ENCODE measurements at places on chromosomes 2 and 18.

DNA sequence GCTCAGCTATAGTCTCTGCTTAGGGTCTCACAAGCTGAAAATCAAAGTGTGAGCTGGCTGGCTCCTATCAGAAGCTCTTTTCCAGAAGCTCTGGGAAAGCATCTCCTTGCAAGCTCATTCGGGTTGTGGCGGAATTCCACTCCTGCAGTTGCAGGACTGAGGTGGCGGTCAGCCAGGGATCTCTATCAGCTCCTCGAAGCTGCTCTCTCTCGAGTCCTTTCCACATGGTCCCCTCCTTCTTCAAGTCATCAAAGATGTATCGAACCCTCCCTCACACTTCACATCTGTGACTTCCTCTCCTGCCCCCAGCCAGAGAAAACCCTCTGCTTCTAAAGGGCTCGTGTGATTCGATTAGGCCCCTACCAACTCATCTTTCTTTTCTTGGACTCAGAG lies 141.7 kb downstream of the ZFP36L2 start:
- DNase-seq, result no peak

- DNase-seq, result no peak
Measured at GRCh38 chr2:200356857-200357384, 50.4 kb downstream of the SPATS2L start.

GRCh38 chr2:230872968-230873660 lies 8.4 kb downstream of the ITM2C start:
- no peak for DNase-seq

GRCh38 chr2:85288244-85288725 lies 39.5 kb downstream of the TGOLN2 start:
- DNase-seq, result peak; percentile 45

DNA sequence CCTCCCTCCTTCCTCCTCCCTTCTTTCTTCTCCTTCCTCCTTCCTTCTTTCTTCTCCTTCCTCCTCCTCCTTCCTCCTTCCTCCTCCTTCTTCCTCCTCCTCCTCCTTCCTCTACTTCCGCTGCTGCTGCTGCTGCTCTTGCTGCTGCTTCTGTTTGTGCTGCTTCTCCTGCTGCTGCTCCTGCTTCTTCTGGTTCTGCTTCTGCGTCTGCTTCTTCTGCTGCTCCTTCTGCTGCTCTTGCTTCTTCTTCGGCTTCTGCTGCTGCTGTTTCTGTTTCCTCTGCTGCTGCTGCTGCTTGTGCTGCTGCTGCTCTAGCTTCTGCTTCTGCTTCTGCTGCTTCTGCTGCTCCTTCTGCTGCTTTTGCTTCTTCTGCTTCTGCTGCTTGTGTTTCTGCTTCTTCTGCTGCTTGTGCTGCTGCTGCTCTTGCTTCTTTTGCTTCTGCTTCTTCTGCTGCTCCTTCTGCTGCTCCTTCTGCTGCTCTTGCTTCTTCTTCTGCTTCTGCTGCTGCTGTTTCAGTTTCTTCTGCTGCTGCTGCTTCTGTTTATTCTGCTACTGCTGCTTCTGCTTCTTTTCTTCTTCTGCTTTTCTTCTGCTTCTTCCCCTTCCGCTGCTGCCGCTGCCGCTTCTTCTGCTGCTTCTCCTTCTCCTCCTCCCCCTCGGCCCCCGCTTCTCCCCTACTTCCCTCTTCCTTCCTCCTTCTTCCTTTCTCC lies 8.6 kb downstream of the SNRNP27 start:
- DNase-seq, result no peak

- DNase-seq, result no peak
Measured at GRCh38 chr2:101400506-101401325, 13.4 kb upstream of the CREG2 start.

DNA sequence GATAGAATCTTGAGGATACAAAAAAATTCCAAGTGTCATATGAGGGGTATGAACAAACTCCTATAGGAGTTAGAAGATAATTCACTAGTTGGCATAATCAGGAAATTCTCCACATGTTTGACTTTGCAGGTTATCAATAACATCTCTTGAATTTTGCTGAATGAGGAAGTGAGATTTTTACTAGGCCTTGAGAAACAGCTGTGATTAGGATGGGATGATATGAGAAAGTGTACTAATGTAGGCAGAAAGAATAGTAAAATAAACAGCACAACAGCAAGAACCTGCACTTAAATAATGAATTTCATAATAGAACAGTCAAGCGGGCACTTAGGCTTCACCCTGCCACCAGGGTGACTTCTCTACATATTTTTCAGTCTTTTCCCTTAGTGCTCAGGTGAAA lies 570.8 kb upstream of the CRIM1 start:
- no peak for DNase-seq

DNA sequence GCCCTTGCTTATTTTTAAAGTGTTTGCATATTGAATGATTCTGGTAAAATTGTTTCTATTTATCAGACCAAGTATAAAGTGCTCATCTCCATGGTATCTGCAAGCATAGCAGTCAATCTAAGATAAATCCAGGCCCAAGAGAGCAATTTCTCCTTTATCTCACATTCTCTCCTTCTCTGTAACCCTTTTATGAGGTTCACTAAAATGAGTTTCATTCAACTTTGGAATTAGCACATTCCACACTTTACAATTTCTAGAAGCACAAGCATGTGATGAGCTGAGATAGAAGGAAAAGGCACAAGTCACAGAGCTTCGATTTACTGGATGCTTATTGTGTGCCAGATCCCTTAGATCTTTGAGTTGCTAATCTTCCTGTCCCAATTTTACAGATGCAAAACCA lies 97.3 kb downstream of the CNTNAP5 start:
- DNase-seq, result no peak

DNA sequence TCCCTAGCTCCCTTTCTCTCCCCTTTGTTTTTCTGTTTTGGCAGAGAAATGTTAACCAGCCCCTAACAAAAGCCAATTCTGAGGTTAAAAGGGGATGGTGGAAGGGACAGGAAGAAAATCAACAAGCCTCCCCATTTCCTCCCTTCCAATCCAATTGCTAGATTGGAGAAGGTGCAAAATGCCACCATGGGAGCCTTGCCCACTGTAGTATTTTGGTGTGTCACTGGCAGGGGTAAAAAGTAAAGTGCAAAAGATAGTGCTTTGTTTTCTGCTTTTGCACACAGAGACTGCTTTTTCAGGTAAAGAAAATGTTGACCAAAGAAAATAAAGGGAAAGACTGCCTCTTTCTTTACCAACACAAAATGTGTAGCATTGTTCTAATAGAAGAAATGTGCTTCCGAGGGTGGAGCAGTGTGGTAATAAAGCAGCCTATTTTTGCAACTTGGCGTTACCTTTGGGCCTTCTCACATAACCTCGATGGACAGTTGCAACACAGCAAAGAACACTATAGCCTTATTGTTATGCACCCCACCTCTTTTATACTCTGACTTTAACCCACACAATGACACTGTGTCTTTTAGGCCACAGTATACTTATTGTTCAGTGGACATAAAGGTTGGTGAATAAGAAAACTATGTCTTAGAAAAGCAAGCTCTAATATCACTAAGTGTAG lies 861.8 kb downstream of the BCL11A start:
- DNase-seq, result no peak

DNA sequence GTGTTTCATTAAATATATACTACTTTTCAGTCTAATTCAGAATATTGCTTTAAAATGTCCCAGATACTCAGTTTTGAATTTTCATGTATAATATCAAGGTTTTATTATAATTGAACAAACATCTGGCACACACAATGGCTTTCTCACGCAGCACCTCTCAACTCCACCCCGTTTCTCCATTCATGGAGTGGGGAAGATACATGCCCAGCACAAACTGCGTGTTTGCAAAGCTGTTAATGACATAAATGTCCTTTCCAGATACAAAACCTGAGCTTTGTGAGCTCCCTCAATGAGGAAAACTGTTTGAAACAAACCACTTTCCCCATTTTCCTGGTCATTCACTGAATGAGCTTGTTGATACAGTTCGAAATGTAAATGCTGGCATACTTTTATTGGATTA lies 150.3 kb upstream of the RASGRP3 start:
- no peak for DNase-seq

DNA sequence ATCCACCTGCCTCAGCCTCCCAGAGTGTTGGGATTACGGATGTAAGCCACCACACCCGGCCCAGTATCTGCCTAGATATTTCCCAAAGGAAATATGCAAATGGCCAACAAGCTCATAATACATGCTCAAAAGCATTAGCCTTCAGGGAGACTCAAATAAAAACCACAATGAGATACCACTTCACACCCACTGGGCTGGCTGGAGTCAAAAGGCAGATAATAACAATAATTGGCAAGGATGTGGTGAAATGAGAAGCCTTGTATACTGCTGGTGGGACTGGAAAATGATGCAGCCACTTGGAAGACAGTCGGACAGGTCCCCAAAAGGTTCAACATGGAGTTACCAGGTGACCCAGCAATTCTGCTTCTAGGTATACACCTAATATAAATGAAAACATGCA lies 20.5 kb upstream of the ZNF516 start:
- DNase-seq, result no peak

- peak; percentile 77 for DNase-seq
Measured at GRCh38 chr2:196170213-196170605, 1.2 kb downstream of the STK17B start.

DNA sequence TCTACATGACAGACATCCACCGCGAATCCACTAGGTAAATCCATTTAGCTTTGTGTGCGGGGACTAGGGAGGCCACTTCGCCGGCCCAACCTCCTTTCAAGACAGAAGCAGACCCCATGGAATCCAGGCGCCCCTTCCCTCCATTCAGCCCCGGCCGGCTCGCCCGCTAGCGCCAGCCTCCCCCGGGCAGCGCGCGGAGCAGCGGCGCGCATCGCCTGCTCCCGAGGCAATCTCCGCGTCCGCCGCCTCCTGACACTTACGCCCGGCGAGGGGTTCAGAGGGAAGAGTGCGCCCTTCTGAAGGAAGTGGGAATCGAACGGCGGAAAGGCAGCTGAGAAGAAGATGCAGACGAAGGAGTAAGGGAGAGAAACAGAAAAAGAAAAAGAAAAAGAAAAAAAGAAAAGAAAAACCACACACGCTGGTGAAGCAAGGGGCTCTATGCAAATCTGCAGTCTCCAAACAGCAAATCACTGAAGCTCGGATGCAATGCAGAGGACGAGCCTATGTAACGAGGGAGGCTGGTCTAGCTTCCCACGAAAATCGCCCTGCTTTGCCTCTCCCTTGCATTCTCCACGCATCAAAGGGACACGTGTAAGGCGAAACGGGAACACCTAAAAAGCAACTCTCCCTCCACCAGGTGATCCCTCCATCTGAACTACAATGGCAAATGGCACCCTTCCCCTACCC lies 684.4 kb downstream of the NRXN1 start:
- no peak for DNase-seq

DNA sequence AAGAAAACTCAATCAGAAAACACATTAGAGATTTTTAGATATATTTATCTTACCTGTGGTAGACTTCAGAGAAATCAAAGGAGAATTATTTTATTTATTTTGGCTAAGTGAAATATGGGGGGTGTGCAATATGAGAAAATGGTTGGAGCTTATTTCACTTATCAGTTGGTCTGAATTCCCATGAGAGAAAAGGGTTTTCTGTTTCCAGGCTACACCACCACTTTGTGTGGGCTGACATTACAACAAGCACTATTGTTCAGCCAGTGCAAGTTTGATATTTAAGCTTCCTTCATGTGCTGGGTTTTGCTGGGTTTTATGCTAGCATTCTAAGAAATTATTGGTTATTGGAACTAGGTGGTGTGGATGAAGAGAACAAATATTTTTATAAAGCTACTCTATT lies 33.5 kb downstream of the RMND5A start:
- no peak for DNase-seq

- DNase-seq, result no peak
Measured at GRCh38 chr18:24027156-24027827, 12.7 kb downstream of the TTC39C start.

DNA sequence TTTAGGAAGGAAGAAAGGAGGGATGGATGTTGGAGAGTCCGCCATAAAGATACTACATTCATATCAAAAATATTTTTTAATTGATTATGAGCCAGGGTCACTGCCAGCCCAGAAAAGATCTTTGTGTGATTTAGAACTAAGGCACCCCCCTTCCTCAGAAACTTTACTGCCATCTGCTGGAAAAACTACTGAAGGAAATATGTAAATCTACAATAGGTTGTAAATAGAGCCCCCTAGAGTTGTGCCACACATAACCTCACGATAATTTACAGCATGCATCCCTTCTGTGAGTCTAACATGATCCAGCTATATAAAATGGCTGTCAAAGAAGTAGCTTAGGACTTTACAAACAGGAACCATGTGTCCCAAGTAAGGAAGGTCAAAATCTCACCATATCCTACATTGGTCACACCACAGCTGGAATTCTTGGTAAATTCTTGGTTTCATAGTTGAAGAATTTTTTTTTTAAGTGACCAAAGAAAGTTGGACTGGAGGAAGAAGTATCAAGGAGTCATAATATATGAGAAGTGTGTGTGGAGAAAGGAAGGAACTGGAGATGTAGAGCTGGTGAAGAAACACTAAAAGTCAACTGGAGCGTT lies 152.5 kb downstream of the CYP26B1 start:
- DNase-seq, result peak; percentile 48

GRCh38 chr2:137005210-137005609 lies 239.9 kb downstream of the THSD7B start:
- DNase-seq, result no peak

DNA sequence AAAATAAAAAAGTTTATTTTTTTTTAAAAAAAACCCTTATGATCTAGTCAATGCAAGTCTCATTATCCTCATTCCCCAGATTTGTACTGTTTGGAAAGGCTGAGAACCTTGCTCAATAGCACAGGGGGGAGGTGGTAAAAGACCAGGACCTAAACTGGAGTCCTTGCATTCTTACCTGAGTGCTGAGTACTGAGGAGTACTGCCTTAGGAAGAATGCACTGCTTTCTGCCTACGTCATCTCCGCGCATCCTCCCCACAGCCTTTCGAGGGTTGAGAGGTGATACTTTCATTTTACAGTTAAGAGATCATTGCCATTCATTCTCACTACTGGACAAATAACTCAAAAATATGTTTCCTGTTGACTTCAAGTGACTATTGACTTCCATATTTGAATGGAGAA lies 73.8 kb downstream of the MAP3K20 start:
- no peak for DNase-seq

DNA sequence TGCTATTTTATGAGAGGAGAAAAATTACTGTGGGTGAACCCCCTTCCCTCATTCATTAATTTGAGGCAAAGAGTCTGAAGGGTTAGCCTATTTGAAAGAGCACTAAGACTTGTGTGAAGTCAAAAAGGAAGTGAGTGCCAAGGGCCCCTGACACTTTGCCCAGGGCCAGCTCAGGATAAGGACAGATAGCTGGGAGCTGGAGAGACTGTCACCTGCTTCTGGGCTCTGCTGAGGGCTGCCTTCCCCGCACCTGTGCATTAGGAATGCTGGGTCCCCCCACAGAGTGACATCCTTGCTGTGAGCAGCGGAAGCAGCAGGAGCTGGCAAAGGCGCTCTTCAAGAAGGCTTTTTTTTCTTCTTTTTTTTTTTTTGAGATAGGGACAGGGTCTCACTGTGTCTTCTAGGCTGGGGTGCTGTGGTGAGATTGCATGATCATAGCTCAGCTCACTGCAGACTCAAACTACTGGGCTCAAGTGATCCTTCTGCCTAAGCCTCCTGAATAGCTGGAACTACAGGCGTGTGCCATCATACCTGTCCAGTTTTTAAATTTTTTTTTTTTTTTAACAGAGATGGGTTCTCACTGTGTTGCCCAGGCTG lies 148.3 kb downstream of the AQP4 start:
- DNase-seq, result no peak
